PC-3 (cell line): ENCODE measurements at places on chromosomes 13 and 19. TPM values are rescaled to one million over a fixed set of nuclear protein-coding genes. Genes with fewer than 3 reads are reported as not detected.
A peak's percentile ranks its signal among the peaks of the same experiment; 100 is the strongest.

GRCh38 chr13:57665481-57665880, 33.9 kb downstream of the PCDH17 start:
- no peak for DNase-seq

- DNase-seq, result peak; percentile 8
Measured at GRCh38 chr13:93708308-93709075, 481.9 kb downstream of the GPC6 start.

DNA sequence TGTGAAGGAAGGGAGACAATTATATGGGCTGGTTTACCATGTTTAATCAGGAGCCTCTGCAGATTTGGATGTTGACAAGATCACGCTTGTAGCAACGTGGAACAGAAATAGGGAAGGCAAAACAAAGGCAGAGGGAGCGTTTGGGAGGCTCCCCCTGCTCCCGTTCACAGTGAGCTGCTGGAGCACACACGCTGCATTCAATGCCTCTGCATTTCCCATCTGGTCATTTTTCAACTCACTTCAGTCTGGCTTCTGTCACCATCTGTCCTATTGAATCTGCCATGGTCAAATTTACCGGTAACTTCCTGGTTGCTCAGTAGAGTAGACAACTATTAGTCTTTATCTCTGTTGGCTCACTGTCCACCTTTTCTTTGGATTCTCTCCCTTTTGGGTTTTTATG, 91.0 kb downstream of the NHLRC3 start:
- no peak for DNase-seq

GRCh38 chr19:41546961-41547360, 29.0 kb upstream of the CEACAM21 start:
- no peak for DNase-seq

- no peak for DNase-seq
Measured at GRCh38 chr19:31356587-31357314, 7.5 kb upstream of the TSHZ3 start.

DNA sequence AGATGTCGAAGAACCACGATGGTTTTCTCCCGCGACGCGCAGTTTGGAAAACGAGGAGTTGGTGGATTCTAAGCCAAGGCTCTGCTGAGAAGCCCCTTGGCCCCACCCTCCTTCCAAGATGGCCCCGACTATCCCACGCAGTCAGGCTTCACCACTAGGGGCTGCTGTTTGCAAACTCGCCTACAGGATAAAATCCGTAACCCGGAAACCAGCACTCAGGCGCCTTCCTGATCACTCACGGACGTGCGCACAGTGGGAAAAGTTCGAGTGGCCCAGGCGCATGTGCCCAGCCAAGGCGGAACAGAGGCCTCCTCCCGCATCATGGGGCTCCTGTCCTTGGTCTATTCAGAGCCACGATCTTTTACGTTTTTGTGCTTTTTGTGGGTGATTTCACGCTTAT, 19.2 kb upstream of the UQCR11 start:
- DNase-seq, result peak; percentile 35

DNA sequence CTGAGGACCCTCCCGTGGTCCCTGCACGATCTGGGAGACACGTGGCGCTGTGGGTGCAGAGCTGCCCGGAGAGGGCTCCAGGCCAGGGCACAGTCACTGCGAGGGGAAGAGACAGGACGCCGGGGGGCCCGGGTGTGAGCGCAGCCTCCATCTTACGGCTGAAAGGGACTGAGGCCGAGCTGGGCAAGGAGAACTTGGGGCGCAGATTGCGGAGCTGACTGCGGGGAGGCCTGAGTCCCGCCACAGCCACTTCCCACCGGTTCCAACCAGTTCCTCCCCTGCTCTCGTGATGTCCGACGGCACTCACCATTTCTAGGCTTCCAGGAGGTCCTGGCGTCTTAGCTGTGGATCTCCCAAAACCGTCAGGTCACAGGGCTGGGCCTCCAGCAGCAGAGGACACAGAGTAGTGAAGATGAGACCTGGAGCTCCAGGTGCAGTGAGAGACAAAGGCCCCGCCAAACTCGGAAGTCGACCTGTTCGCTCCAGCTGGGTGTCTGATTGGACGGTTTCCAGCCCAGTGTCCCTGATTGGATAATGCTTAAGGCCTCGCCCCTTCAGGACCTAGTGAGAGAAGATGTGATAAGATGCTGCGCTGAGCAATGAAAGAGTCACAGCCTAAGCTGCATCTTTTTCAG, 4.8 kb upstream of the ZNF253 start:
- DNase-seq, result no peak

GRCh38 chr19:17499648-17500446, 11.6 kb upstream of the PGLS start:
- no peak for DNase-seq

- DNase-seq, result no peak
Measured at GRCh38 chr19:8138201-8138600, 11.2 kb downstream of the FBN3 start.

GRCh38 chr13:106393776-106394175, 141.7 kb downstream of the EFNB2 start:
- no peak for DNase-seq

DNA sequence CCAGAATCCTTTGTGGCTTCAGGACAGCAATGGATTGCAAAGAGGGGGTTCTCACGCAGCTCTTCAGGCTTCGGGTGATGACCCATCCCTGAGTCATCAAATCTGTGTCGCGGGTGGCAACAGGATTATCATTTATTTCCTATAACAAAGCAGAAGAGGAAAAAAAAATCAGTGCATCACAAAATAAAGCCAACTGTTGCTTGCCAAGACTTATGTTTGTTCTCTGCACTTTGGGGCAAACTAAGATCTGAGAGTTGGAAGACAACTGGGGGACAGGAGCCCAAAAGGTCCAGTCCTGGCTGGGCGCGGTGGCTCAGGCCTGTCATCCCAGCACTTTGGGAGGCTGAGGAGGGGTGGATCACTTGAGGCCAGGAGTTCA, 6.4 kb downstream of the GNA15 start:
- DNase-seq, result peak; percentile 81

GRCh38 chr19:51462276-51462675, 4.0 kb upstream of the SIGLEC8 start:
- no peak for DNase-seq

DNA sequence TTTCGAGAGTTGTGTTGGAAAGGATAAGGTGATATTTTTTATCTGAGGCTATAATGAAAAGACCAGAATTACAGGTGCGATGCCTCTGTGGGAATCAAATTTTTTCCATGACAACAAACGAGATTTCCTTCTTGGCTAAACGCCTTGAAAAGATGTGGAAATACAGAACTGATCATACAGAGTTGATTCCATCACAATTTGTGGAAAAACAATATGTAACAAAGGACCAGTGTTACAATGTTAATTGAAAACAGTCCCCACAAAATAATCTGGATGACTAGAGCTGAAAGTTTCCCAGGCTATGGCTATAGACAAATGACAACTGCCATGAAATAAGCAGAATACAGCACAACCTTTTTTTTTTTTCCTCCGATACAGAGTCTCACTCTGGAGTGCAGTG, 628.9 kb downstream of the DIAPH3 start:
- DNase-seq, result no peak

- DNase-seq, result peak; percentile 57
Measured at GRCh38 chr13:21164631-21165030, 11.7 kb downstream of the SKA3 start.

CEACAM4 gene
- total RNA-seq, result not detected in 2 replicates

TRPM4 gene
- 30.0 and 40.4 TPM in 2 replicates for total RNA-seq

ZNF829 gene
- total RNA-seq, result not detected in 2 replicates

CXCL17 gene
- total RNA-seq, result 0.98 TPM in 1 of 2 replicates, not detected in the other

LILRB1 gene
- not detected in 2 replicates for total RNA-seq

ZSCAN4 gene
- total RNA-seq, result not detected in 2 replicates

FBXO17 gene
- not detected in 2 replicates for total RNA-seq

AKAP11 gene
- 5.2 and 7.2 TPM in 2 replicates for total RNA-seq

BBC3 gene
- 2.4 and 2.9 TPM in 2 replicates for total RNA-seq

TMEM238 gene
- 22.1 and 22.8 TPM in 2 replicates for total RNA-seq

OR4F17 gene
- 0.15 TPM in 1 of 2 replicates, not detected in the other for total RNA-seq

CEACAM7 gene
- not detected in 2 replicates for total RNA-seq
